ENCODE measurements at places on chromosomes 5 and 9. TPM values are rescaled to one million over a fixed set of nuclear protein-coding genes. Genes with fewer than 3 reads are reported as not detected.

ISOC1 gene
- 19.6 TPM for total RNA-seq

RELL2 gene
- 0.99 TPM for total RNA-seq

DNA sequence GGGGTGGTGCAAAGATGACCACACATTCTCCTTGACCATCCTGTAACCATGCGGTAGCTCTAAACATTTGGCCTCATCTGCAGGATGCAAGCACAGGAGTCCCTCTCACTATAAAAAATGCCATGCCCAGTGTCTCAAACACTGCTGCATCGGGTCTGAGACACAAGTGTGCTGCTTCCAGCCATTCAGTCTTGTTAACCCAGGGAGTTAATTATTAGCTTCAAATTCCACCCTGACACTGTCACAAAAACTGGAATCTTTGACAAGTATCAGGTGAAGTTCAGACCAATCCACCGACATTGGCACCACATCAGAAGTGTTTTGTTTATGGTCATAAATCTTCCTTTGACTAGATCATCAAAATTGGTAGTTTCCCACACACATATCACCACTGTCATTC, 119.1 kb upstream of the RASEF start:
- H3K4me1 ChIP-seq, result no peaks in the 10 kb centered on the region
- no peaks in the 10 kb centered on the region for H3K36me3 ChIP-seq
- H3K27me3 ChIP-seq, result no peaks in the 10 kb centered on the region
- H3K27ac ChIP-seq, result no peak overlapping the region
- DNase-seq, result no peak

- H3K4me3 ChIP-seq, result no peak overlapping the region
- peaks cover 20% of the 10 kb centered on the region for H3K4me1 ChIP-seq
- no peak overlapping the region for H3K27ac ChIP-seq
- H3K27me3 ChIP-seq, result no peaks in the 10 kb centered on the region
- no peak for DNase-seq
These were observed 56.2 kb downstream of the DENND4C start for GRCh38 chr9:19286634-19287188.

DNA sequence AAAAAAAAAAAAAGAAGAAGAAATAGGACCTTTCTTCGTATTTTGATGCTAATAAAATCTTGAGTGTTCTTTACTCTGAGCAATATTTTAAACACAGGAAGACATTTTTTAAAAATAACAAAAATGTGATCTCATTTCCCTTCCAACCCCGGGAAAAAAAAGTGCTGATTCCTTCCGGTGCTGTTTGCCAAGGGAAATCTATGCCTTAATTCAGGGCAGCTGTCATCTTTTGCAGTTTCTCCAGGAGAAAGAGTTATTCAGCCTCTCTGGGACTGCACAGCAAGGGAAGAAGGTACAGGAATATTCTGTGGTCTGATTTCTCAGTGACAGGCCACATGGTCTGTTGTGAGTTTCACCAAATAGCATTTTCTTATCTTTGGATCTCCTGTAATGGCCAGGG, 291.9 kb upstream of the IRX1 start:
- no peak for DNase-seq
- H3K27ac ChIP-seq, result no peak overlapping the region
- H3K36me3 ChIP-seq, result no peaks in the 10 kb centered on the region
- H3K27me3 ChIP-seq, result peaks cover 4% of the 10 kb centered on the region

- no peak for DNase-seq
- no peaks in the 10 kb centered on the region for H3K4me1 ChIP-seq
- no peak overlapping the region for H3K27ac ChIP-seq
- no peaks in the 10 kb centered on the region for H3K27me3 ChIP-seq
These were observed 310.6 kb downstream of the DIRAS2 start for GRCh38 chr9:90331826-90332575.

- no peak overlapping the region for H3K4me3 ChIP-seq
- no peak for DNase-seq
- H3K4me1 ChIP-seq, result no peaks in the 10 kb centered on the region
- H3K27ac ChIP-seq, result no peak overlapping the region
- H3K27me3 ChIP-seq, result no peaks in the 10 kb centered on the region
These were observed 119.5 kb downstream of the CAAP1 start for GRCh38 chr9:26773056-26773455.
